ENCODE measurements at places on chromosomes 4 and X. TPM values are rescaled to one million over a fixed set of nuclear protein-coding genes. Genes with fewer than 3 reads are reported as not detected.

MAD2L1 gene
- 68.7 TPM for total RNA-seq

GNRHR gene
- total RNA-seq: not detected

GRCh38 chrX:95919605-95920004, 765.0 kb upstream of the DIAPH2 start:
- DNase-seq: no peak

DNA sequence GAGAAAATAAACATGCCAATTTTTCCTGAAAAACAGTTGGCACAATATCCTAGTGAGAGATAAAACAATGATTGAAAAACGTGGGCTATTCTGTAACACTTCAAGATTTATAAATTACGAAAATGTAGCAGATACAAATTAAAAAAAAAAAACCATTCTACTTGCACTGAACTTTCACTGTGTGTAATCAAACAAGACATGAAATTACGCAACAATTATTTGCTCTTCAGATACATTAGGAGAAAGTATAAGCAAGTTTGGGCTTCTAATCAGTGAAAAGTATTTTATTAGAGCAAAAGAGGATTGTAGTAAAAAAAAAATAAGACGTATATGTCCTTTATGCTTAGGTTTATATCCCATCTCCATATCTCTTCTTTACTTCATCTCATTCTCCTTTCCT, 320.4 kb downstream of the SPOCK3 start:
- DNase-seq: no peak

DNA sequence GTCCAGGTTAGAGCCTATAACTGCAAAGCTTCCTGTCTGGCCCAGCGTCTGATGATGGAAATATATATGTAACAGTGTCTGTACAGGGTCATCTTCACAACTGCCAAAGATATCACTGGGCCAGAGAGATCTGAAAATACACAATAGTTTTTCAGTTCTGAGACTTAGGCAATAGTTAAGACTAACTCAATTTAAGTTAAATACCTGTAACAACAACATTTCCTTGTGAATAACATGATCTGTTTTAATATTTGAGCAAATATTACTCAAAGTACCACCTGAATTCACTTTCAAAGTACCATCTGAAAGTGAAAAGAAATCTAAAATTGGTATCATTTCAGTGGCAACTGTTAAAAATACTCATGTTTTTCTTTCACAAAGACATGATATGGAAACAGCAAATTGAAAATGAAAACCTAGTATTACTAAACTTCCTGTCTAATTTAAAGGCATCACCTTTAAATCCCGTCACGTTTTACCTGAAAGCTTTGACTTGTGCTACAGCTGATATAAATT, 9.6 kb downstream of the ZAR1 start:
- no peak for DNase-seq

DNA sequence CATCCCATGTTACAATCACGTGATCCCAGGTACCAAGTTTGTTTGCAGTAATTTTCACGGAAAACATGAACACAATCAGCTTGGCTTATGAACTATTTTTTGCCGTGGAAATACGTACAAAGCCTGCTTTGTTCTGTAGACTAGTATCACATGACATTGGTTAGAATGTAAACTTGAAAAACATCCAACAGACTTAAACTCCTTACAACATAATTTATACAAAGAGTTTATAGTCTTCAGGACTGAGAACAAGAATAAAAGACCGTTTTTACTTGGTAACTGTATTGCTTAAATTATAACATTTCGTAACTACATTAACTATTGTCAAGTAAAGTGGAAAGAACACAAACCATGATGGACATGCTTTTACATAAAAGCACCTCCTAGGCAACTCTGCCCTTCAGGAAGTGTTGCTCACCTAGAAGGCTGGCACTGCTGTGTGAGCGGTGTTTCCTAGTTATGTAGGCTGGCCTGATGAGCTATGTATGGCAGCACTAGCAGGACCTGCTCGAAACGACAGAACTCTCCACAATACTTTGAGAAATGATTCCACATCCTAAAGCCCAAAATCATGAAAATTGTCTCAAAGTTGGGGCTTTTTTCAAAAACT, 41.8 kb upstream of the WDR1 start:
- no peak for DNase-seq

- DNase-seq: no peak
Observed at GRCh38 chr4:35506161-35506560, 738.2 kb downstream of the ARAP2 start.

- DNase-seq: no peak
Observed at GRCh38 chr4:61831987-61832386, 631.9 kb downstream of the ADGRL3 start.
